ENCODE measurements at places on chromosomes 16 and 17.

DNA sequence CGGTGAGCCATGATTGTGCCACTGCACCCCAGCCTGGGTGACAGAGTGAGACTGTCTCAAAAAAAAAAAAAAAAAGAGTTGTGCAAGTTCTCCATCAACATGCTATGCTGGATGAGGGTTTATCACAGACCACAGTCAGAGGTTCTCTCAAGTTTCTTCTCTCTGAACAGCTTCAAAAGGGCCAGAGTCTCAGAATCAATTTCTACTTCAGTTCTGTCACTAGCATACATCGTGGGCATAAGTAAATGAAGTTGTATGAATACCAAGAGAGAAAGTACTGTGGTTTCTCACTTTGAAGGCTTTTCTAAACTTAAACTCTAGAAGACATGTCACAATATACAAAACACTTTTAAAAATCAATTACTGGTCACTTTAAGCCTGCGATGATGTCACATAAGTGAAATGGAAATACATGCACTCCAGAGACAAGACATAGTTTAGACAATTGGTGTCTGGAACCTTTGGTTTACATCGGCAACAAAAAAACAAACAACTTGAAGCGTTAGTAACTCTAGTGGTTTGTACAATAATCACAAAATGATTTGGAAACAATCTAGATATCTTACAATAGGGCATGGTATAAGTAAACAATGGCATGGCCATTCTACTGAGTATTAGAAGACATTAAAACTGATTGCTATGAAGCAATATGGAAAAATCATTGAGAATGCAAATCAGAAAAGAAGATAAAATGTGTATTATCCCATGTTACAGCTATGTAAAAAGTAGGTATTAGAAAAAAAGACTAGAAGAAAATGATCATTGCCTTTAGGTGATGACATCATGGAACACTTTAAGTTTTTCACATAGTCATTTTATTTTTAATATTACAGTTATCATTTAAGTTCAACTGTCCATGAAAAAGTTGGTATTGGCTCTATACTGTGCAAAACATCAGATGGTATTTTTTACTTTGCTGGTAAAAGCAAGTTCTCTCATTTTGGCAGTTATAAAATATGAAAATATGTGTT lies 232.3 kb downstream of the ZFHX3 start:
- no peak overlapping the region for H3K4me3 ChIP-seq
- no peak overlapping the region for H3K27ac ChIP-seq
- H3K36me3 ChIP-seq = peaks cover 18% of the 10 kb centered on the region
- no peaks in the 10 kb centered on the region for H3K27me3 ChIP-seq
- no peak for DNase-seq
- peaks cover 5% of the 10 kb centered on the region for H3K4me1 ChIP-seq

- H3K4me1 ChIP-seq = peaks cover 73% of the 10 kb centered on the region
- H3K36me3 ChIP-seq = no peaks in the 10 kb centered on the region
- peak overlapping the region; percentile 76 for H3K4me3 ChIP-seq
- H3K27me3 ChIP-seq = peaks cover 22% of the 10 kb centered on the region
These were observed 1.3 kb upstream of the TMEM92 start for GRCh38 chr17:50272711-50273653.

- no peak overlapping the region for H3K27ac ChIP-seq
- H3K36me3 ChIP-seq = peaks cover 38% of the 10 kb centered on the region
- H3K4me3 ChIP-seq = no peak overlapping the region
- H3K4me1 ChIP-seq = peaks cover 21% of the 10 kb centered on the region
- no peak for DNase-seq
These were observed 28.3 kb downstream of the CCDC40 start for GRCh38 chr17:80064696-80065095.

DNA sequence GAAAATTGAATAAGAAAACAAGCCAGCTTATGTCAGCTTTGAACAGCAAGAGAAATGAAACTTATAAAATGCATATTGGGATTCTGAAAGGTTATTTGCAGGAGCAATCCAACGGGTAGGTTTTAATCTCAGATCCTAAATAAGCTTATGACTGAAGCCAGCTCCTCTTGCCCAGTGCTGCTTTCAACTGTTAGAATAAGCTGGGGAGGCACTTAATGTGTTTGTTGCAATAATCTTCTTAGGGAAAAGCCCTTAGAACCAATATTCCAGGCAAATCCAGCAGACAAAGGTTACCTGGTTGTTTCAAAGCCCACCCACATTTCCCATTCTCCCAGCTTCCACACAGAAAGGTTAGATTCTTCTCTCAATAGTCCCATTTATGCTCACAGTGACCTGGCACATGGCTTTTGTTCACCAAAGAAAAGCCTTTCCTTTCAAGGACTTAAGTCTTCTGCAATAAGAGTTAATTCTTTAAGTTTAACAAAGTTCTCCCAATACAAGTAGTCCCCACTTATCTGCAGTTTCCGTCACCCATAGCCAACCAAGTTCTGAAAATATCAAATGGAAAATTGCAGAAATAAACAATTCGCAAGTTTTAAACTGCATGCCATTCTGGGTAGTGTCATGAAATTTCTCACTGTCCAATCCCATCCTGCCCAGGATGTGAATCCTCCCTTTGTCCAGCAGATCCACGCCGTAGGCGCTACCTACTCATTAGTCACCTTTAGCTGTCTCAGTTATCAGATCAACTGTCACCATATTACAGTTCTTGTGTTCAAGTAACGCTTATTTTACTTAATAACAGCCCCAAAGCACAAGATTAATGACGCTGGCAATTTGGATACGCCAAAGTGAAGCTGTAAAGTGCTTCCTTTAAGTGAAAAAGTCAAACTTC lies 5.9 kb downstream of the TEX2 start:
- no peak overlapping the region for H3K27ac ChIP-seq
- no peak for DNase-seq
- no peak overlapping the region for H3K4me3 ChIP-seq
- peaks cover 23% of the 10 kb centered on the region for H3K27me3 ChIP-seq
- peaks cover 41% of the 10 kb centered on the region for H3K4me1 ChIP-seq
- no peaks in the 10 kb centered on the region for H3K36me3 ChIP-seq

DNA sequence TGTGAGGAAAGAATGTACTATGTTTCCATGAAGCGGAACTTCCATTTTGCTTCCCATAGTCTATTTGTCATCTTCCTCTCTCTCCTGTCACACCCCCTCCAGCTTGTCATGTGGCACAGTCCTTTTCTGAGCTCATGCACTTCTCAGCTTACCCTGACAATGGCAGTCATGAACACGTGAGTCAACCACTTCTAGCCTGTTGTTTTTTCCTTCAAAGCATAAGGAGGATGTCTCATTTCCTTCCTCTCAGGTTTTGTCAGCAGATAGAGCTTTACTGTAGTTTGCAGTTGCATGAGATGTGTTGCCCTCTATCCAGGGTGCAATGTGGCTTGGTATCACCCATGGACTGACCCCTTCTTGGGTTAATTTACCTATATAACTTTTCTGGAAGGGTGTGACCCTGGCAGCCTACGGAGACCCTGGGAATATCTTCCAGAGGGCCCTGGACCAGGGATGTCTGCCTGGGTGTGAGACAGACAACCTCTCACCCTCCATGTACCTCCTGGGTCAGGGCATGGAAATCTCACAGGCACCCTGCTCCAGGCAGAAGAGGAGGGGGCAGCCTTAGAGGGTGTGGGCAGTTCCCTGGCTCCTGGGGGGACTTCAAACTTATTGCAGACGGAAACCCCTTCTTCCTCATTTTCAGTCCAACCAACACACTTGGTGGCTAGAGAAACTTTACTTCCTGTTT lies 4.0 kb upstream of the ZNF267 start:
- peaks cover 41% of the 10 kb centered on the region for H3K27me3 ChIP-seq
- peak overlapping the region; percentile 21 for H3K27ac ChIP-seq
- DNase-seq = no peak
- no peaks in the 10 kb centered on the region for H3K36me3 ChIP-seq
- no peak overlapping the region for H3K4me3 ChIP-seq

DNA sequence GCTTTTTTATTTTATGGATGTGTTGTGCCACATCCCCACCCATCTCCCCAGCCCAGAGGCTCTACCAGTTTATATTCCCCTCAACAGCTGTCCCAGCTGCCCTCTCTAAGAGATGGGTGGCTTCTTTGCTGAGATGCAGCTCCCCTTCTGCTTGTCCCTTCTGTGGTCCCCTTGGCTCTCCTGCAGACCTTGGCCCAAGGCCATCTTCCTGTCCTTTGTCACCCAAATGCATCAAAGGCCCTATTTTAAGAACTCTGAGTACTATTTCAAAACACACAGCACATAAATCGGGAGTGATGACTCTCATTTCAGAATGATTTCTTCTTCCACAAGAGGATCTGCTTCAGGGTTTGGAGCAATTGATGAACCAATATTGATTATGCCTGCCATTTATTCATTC lies 85.3 kb downstream of the SPACA3 start:
- peaks cover 2% of the 10 kb centered on the region for H3K27me3 ChIP-seq
- no peaks in the 10 kb centered on the region for H3K36me3 ChIP-seq
- no peak for DNase-seq

DNA sequence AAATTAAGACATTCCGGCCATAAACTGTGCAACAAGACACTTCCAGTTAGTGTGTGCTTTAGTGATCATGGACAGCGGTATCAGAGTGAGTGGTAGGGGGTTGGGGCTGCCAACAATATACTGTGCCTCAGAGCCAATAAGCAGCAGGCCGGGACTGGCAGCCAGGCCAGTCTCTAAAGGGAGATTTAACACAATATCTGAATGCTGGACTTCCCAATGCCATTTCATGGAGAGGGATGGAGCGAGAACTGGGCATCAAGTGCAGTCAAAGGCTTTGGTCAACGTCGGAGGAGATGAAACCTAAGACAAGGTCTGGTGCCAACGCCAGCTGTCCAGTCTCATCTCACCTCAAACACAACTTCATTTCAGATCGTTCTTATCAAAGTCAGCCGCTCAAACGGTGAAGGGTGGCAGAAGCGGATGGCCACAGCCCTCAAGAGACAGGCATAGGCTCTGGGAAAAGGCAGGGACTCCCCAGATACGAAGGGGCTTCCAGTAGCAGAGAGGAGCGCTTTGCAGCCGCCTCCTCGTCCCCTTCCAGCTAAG lies 935 bp downstream of the USP32 start:
- no peaks in the 10 kb centered on the region for H3K36me3 ChIP-seq
- peak overlapping the region; percentile 22 for H3K27ac ChIP-seq

GRCh38 chr17:35932586-35932985 lies 2.0 kb upstream of the RDM1 start:
- no peaks in the 10 kb centered on the region for H3K36me3 ChIP-seq
- DNase-seq = no peak
- no peak overlapping the region for H3K4me3 ChIP-seq
- peaks cover 29% of the 10 kb centered on the region for H3K27me3 ChIP-seq
- no peak overlapping the region for H3K27ac ChIP-seq

GRCh38 chr16:65365732-65366715 lies 244.2 kb upstream of the CDH11 start:
- DNase-seq = no peak
- no peaks in the 10 kb centered on the region for H3K27me3 ChIP-seq
- H3K36me3 ChIP-seq = peaks cover 8% of the 10 kb centered on the region
- no peaks in the 10 kb centered on the region for H3K4me1 ChIP-seq

- DNase-seq = no peak
- no peak overlapping the region for H3K27ac ChIP-seq
- H3K4me1 ChIP-seq = peaks cover 15% of the 10 kb centered on the region
- H3K27me3 ChIP-seq = peaks cover 26% of the 10 kb centered on the region
These were observed 4.7 kb upstream of the PIPOX start for GRCh38 chr17:29038085-29038795.

DNA sequence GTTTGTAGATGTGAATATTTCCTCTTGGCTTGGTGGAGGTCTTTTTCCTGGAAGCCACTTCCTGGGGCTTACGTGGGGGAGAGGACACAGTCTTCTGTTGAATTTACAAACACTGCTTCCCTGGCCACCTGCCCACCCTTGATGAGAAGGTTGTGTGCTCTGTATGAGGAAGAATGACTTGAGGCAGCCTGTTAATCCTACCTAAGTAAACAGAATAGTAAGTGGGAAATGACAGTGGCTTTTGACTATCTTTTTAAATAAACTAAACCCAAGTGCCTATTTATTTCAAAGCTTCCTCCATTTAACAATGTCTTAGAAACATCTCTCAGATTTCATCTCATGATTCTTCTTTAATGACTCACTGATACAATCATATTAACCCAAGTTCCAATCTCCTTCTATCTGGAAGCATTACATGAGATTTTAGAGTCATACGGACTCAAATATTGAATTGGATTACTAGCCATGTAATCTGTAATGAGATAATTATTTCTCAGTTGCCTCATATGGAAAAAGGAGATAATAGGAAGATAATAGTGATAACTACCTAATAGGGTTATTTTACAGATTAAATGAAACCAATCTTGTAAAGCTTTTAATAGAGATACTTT lies 96.6 kb upstream of the SMIM36 start:
- DNase-seq = no peak
- H3K36me3 ChIP-seq = no peaks in the 10 kb centered on the region
- peaks cover 7% of the 10 kb centered on the region for H3K27me3 ChIP-seq
- peaks cover 39% of the 10 kb centered on the region for H3K4me1 ChIP-seq

GRCh38 chr17:50785946-50786570 lies 18.7 kb upstream of the ANKRD40CL start:
- H3K4me3 ChIP-seq = no peak overlapping the region
- no peaks in the 10 kb centered on the region for H3K27me3 ChIP-seq
- no peak for DNase-seq
- no peaks in the 10 kb centered on the region for H3K36me3 ChIP-seq

- H3K27me3 ChIP-seq = peaks cover 7% of the 10 kb centered on the region
- H3K36me3 ChIP-seq = no peaks in the 10 kb centered on the region
- no peaks in the 10 kb centered on the region for H3K4me1 ChIP-seq
- DNase-seq = no peak
- H3K4me3 ChIP-seq = no peak overlapping the region
- no peak overlapping the region for H3K27ac ChIP-seq
These were observed 70.7 kb upstream of the GNAO1 start for GRCh38 chr16:56120447-56121155.

GRCh38 chr17:7029659-7030058 lies 6.2 kb upstream of the SLC16A13 start:
- no peak overlapping the region for H3K27ac ChIP-seq
- no peaks in the 10 kb centered on the region for H3K4me1 ChIP-seq

DNA sequence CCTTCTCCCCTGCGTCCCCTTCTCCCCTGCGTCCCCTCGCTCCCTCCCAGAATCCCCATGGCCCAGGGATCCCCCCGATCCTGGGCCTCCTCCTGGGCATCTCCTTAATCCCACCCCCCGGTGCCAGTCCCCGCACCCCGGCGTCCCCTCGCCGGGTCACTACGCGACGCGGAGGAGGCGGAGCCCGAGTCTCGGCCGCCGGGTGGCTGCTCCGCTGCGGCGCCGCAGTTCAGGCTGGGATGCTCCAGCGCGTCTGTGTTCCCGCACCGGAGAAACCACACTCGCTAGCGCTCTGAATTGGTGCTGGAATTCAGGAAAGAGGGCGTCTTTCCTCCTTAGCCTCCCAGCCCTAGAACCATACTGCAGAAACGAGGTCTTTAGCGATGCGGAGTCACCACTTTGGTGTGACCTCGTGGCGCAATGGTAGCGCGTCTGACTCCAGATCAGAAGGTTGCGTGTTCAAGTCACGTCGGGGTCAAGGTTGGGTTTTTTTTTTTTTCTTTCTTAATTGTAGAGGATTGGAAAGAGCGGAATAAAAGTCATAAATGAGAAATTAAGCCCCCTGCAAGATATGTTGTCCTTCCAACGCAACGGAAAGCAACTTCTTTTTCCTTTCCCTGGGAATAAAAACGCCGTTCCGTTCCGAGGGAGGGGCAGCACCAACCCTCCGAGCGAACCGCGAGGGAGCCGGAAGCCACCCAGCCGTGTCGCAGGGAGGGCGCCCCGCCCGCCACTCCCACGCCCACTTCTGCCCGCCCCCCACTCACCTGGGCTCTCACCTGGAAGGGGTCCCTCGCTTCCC lies 25.7 kb upstream of the SLC47A1 start:
- peaks cover 33% of the 10 kb centered on the region for H3K4me1 ChIP-seq
- peak; percentile 91 for DNase-seq
- H3K4me3 ChIP-seq = peak overlapping the region; percentile 90
- H3K36me3 ChIP-seq = no peaks in the 10 kb centered on the region

All from nephron progenitor cell (in vitro differentiated cells).